ENCODE measurements at places on chromosomes 11 and 22.

GRCh38 chr11:125164422-125165110, at the start of gene PKNOX2:
PKNOX2 (plus strand) TSS chr11:125164751; CDS start chr11:125351306, 186,555 bp downstream.
- peak; percentile 64 for DNase-seq

DNA sequence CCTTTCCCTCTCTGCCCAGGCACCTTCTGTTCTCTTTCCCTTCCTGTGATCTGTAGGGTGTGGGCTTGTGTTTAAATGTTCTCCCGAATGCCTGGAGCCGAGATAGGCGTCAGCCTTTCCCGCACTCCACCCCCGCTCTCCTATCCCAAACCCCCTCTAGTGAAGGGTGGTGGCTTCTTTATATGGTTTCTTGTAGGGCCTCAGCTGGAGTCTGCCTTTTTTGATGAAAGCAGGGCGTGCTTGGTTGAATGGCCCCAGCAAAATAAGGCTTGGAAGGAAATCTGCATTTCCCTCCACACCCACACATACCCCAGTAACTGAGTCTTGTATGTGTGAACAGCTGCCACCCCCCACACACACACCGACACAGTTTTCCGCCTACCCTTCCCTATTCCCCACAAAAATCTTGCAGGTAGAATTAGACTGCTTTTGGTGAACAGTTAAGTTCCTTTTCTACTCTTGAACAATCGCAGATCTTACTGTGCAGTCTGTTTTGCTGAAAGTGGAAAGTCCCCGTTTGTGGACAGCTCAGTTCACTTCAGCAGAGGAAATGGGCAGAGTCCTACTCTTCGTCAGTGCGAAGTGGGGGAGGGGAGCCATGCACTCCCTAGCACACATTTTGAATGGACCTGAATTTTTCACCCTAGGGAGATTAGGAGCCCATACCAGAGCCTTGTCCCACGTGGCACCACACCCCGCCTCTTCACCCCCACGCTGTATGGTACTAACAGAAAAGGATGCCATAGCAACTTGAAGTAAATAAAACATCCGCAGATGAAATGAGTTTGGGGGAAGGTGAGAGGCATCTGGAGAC, 25.5 kb upstream of the GRK2 start:
- peak; percentile 72 for DNase-seq

DNA sequence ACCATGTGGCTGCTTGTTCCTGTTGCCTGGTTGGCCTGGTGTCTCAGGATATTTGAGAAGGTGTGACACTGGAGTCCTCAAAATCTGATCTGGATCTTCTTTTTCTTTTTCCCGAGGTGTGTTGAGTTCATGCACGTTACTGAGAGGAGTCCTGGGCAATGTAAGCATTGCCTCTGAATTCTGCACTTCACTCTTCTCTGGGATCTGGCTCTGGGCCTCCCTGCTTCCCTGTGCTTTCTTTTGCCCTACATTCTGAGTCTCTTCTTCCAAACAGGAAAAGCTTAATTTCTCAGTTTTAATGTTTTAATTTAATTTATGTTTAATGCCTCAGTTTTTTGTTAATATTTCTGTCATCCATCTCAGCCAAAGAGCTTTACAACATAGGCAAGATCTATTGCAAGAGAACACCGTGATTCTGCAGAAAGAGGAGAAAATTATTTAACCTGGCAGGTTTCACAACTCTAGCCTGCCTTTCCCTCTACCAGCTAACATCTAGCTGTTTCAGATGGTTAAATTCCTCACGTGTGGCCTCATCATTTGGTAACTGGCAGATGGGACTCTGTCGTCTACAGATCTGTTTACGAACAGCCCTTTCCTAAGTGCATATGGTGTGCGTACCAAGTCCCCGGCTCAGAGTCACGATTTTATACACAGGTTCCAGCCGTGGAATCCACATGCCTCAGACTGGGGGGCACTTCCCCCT, 24.7 kb downstream of the LDLRAD3 start:
- DNase-seq, result no peak

GRCh38 chr11:117780456-117780855, 16.6 kb downstream of the DSCAML1 start:
- DNase-seq, result no peak

- no peak for DNase-seq
These were observed 311.0 kb downstream of the SBF2 start for GRCh38 chr11:9982796-9983579.

DNA sequence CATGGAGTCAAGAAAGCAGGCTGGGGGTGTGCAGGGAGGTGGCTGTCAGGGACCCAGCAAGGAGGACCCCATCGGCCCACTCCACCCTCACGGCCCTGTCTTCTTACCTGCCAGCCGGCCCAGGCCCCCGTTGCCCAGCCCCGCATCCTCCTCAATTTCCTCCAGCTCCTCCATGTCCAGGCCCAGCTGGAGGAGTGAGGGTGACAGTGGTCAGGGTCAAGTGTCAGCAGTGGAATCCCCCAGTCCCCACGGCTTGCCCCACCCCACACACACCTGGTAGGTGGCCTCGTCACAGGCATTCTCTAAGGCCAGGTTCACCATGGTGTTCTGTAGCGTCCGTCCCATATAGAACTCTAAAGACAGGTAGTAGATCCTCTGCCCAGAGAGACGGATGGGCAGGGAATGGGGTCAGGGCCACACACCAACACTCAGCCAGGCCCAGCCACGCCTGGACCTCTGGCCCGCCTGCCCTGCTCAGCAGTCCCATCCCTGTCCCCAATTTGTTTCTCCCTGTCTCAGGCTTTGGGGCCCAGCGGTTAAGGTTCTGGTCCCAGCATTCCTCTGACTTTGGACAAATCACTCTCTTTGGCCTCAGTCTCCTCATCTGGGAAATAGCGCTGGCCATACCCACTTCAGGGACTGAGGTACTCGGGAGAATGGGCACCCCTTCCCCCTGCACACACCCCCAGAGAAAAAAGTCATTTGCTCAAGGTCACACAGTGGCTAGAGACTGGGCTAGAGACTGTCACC, 1.3 kb downstream of the PYGM start:
- DNase-seq, result no peak

GRCh38 chr22:32842486-32842885, 41.0 kb downstream of the TIMP3 start:
- no peak for DNase-seq

DNA sequence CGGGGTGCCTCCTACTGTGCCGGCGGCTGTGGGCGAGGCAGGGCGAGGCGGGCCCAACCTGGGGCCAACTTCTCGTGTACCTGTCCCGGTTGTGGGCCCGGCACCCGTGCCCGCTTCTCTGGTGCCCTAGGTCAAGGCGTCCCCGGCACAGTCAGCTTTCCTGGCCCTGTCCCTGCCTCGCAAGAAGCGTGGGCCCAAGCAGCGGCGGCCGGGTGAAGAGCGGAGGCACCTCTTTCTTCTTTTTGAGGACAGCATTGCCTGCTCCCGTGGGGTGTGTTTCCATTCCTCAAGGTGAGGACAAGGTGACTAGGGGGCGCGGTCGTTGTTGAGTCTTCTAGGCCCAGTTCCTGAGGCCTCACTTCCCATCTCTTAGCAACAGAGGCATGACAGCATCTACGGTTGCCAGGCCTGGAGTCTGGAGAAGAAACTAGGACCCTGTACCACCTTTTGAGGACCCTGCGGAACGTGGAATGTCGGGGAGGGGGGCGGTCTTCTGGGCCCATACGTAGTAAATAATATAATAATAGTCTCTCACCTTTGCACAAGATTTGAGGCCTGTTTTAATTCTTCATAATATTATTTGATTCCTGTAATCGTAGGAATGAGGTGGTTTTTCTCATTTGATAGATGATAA, 418 bp downstream of the ACO2 start:
- DNase-seq, result no peak

DNA sequence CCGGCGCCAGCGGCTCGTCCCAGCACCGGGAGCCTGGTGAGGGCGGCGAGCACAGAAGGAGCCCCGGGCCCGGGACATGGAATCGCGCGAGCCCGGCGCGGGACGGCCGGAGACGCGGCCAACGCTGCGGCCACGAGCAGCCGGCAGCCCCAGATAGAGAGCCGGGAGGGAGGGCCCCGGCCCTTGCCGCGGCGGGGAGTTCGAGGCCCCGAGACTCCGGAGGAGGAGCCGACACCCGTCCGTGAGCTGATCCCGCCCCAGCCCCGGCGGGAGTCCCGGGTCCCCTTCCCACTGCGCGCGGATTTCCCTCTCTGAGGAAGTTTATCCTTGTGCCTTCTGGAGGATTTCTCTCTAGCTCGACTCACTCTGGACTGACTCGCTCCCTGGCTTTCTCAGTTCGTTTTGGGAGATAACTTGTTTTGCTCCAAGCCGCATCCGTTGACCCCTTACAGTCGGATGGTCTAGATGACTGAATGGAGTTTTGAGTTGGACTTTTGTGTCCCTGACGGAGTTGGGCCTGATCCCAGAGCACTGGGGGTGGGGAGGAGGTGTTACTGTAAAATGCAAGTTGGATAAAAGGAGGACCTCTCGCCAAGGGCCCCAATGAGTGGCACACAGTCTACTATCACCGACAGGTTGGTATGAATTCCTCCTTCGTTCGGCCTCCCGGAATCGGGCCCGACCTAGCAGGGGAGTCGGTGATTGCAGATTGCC, 585 bp downstream of the ARHGEF12 start:
- peak; percentile 21 for DNase-seq

DNA sequence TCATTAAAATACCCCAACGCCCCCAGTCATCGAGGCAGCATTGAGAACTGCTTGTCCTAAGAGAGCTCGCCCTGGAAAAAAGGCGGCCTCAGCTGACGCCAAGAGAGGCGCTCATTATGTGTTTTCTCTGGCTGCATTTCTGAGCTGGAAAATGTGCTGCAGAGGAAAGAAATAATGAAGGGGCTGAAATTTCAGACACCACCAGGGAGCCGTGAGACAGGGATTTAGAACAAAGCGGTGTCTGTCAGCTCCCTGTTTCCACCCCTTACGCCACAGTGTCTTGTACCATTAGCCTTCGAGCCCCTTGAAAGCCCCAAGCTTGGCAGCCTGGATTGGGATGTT, 14.4 kb downstream of the USH1C start:
- no peak for DNase-seq

DNA sequence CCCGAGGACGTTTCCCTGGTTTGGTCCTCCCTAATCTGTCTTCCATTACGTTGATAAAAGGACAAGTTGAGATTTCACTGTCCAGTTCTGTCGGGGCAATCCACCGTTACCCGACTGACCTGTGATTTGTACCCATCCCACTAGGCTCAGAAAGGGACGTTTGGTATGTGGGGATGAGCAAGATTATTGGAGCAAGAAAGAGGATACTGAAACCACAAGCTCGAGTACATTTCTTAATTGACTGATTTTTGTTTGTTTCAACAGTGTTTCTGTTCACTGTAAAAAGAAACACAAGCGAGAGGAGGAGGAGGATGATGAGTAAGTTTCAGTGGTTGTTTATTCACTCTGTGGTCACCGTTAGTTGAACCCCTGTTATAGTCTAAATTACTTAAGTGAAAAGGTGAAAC, 969 bp downstream of the CCDC117 start:
- no peak for DNase-seq

DNA sequence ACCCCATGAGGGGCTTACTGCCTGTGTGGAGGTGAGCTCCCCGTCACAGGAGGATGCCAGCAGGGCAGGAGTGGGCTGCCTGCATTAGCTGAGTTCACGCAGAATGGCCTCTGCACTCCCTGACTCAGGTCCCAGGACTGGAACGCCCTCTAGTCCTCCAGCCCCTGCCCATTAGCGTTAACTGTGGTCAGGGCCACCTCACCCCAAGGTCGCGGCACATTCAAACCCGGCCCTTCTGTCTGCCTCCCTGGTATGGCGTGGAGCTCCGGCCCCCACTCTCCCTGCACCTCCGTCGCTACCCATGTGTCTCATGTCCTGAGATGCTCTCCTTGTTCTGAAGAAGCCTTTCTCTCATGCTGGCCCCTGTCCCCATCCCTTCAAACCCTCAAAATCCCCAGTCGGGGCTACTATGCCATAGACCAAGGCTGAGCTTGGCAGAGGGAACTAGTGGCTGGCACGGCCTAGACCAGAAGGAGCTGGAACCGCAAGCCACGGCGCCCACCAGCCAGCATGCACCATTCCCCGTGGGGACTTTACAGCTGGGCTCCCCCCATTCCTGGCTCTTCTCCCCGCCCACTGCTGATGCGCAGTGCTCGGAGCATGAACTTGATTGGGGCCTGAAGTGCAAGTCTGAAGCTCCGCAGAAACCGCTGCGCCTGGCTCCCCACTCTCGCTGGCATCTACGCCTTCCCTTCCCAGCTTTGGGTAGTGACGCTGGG, 79.5 kb upstream of the RTL6 start:
- no peak for DNase-seq

GRCh38 chr22:35368386-35368785, 12.5 kb upstream of the HMOX1 start:
- DNase-seq, result no peak

- no peak for DNase-seq
These were observed 109.3 kb upstream of the CRYBB3 start for GRCh38 chr22:25090225-25090890.

DNA sequence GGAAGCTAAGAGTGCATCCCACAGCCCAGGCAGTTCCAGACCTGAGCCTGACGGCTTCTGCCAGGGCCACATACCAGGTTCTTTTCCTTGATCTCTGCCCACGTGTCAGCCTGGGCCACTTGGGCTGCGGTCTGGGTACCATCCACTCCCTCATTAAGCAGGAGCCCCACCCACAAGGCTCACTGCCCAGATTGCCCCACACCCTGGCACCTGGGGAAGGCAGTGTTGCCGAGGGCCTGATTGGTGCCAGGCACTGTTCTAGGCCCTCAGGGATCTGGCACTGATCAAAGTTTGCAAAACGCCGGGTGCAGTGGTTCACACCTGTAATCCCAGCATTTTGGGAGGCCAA, 15.4 kb downstream of the GGA1 start:
- DNase-seq, result no peak

DNA sequence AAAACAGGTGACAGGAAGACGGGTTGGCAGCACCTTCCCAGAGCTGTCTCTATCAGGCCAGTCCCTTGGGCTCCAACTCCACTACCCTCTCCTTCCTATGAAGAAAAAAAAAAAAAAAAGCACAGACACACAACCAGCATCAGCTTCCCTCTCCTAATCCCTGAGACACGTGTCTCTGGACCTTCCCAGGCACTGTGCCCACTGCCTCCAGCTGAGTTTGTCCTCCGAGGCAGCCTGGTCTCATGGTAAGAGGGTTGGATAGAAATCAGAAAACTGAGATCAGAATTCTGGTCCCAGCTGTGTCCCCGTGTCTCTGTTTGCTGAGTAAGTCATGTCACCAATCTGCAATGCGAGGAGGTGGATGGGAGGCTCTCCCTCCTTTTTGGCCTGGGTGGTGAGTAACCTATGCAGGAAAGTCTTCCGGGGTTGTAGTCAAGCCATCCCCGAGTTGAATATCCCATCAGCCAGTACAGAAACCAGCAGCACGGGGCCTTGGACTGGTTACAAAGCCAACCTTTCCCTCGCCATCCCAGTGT, 193.7 kb upstream of the TBCEL start:
- no peak for DNase-seq

- no peak for DNase-seq
These were observed 632 bp upstream of the CCDC34 start for GRCh38 chr11:27363576-27364117.

DNA sequence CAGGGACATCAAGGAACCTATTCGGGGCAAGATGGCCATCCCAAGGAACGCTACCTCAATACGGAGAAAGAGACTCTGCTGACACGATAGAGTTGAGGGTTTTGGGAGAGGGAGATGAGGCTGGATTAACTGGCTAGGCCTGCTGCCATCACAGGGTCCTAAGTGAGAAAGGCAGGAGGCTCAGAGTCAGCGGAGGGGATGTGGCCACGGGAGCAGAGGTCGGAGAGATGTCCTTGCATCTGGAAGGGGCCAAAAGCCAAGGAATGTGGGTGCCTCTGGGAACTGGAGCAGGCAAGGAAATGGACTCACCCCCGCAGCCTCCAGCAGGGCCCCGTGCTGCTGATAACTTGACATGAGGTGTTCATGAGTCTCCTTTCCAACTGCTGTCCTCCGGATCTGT, 31.0 kb upstream of the RFPL3 start:
- no peak for DNase-seq
